ENCODE measurements at places on chromosomes 7 and 10.

GRCh38 chr7:157793973-157794745 lies 457.4 kb downstream of the DNAJB6 start:
- DNase-seq, result no peak

- DNase-seq, result no peak
These were observed 12.0 kb upstream of the SLC29A4 start for GRCh38 chr7:5270788-5271187.

GRCh38 chr10:89215511-89215910 lies 8.4 kb upstream of the CH25H start:
- no peak for DNase-seq

DNA sequence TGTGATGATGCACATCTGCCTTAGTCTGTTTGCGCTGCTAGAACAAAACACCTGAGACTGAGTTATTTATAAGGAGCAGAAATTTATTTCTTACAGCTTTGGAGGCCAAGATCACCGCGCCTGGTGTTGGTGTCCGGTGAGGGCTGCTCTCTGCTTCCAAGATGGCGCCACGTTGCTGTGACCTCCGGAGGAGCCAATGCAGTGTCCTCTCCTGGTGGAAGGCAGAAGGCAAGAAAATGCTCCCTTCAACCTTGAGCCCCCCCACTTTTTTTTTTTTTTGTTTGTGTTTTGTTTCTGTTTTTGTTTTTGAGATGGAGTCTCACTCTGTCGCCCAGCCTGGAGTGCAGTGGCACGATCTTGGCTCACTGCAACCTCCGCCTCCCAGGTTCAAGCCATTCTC lies 16.0 kb upstream of the ACTR3B start:
- DNase-seq, result no peak

GRCh38 chr7:107922886-107923285 lies 31.9 kb downstream of the DLD start:
- DNase-seq, result no peak
